ENCODE measurements at places on chromosomes 5 and 9.

DNA sequence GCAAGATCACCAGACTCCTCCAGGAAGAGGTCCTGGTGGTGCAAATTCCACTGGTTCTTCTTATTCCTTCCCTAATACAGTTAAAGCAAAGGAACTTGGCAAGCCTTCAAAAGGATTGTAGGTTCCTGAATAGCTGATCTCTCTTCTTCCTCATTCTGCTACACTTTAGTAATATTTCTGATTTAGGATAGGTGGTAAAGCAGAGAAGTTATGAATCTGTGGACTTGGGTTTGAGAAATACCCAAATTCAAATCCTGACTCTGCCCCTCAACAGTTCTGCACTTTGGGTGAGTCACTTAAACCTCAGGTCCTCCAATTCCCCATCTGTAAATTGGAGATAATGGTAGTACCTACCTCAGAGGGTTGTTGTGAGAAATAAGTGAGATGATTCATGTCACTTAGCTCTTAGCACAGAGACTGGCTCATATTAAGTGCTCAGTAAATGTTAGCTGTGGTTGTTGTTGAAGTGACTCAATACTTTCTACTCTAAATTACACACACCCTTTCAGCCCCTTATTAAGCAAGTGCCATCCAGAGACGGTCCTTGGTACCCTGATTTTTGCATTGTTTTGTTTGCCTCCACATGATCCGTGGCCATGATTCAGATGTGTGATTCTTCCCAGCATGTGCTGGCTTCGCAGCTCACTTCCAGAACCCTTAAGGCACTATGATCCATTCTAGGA, 5.2 kb downstream of the SH3RF2 start:
- DNase-seq: no peak

GRCh38 chr5:4233671-4234070, 638.0 kb downstream of the IRX1 start:
- no peak for DNase-seq

DNA sequence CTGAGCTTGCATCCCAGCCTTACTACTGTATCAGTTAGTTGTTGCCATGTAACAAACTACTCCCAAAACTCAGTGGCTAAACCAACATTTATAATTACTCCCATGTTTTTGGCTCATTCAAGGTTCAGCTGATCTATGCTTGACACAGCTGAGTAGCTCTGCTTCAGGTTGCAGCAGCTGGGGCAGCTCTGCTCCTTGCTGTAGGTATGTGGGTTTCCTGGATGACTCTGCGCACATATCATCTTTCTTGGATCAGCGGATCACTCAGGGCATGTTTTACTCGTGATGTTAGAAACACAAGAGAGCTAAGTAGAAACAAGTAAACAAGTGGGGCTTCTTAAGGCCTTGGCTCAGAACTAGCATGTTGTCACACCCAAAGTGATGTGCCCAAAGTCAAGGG, 15.1 kb downstream of the TEK start:
- DNase-seq: no peak

DNA sequence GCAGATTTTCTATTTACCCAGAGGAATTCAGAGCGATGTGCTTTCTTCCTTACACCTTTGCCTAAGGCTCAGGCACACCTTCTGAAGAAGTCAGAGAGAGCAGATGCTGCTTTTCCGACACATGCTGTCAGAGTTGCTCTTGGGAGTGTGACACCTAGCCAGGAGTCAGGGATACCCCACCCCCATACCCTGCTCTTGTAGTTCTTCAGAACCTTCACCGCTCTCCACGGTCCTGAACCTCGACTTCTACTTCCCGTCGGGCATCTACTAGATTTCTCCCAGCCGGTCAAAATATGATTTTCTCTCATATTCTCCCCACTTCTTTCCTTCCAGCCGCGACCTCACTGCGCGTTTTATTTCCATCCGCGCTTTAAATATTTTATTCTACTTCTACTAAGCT, 1.7 kb downstream of the GRIN3A start:
- DNase-seq: no peak

DNA sequence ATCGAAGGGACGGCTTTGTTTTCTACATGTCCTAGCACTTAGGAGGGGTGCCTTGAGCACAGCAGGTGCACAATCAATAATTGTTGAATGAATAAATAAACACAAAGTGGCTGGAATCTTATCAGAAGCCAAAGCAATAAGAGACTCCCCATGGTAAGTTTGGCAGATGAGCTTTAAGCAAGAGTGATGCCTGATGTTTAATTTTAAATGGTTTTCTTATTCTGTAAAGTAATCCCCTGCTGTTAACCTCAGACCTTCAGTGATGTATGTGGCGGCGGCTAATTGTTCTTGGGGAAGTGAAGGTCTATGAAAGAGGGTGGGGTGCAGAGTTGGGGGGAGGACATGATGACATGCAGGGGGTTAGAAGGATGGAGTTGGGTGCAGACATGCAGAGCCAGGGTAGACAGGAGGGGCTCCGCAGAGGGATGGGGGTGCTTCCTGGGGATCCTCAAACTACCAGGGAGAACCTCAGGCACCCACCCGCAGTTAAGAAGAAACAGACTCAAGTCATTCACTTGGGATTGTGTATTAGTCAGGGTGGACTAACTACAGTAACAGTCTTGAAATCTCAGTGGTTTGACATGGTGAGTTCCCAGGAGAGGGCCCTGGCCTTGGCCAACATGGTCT, 65.7 kb upstream of the SHB start:
- no peak for DNase-seq

- DNase-seq: peak; percentile 62
These were observed 138.3 kb downstream of the CDK5RAP2 start for GRCh38 chr9:120441426-120442307.

DNA sequence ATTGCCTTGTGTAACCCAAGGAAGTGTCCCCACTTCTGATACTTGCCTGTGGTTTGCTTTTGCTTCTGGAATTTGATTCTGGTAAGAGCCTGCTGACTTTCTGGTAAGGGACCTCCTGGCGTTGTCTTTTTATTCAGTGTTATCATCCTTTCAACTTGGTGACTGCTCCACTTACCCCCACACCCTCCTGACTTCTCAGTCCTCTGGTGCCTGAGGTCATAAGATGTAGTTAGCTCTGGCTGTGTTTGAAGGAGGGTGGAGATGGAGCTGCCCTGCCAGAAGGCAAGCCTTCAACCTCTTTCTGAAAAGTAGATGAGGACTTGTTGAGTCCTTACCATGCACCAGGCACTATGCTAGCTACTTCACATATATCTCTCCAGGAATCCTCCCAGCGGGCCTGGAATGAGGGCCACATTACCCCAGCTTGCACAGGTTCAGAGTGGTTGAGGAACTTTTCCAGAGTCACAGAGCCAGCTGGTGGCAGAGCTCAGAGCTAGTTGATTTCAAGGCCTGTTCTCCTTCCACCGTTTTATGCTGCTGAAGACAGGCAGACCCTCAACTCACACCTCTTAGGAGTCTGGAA, 45.2 kb upstream of the PITX1 start:
- DNase-seq: no peak

GRCh38 chr9:94855903-94856302, 129.4 kb downstream of the AOPEP start:
- DNase-seq: no peak

GRCh38 chr9:108924466-108924865, 9.5 kb downstream of the ELP1 start:
- no peak for DNase-seq

DNA sequence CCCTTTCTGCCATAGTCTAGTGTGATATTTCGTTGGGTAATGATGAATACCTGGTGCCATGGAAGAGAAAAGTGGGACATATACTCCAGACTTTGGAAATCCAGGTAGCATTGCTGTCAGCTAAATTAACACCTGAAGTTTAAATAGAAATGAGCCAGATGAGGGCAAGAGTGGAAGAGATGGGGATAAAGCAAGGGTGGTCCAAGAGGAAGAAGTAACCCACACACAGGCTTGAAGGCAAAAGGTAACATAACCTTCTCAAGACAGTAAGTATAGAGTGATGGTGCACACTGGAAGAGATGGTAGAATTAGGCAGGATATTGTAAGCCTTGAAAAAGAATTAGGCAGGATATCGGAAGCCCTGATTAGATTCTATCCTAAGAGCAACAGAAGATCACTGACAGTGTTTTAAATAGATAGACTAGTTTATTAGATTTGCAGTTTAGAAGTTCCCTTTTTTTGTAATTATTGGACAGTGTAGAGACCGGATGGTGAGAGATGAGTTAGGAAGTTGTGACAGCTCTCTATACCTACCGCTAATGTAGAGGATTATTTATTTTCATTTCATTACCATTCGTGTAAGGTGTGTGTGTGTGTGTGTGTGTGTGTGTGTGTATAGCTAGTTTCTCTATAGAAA, 16.8 kb downstream of the ANXA1 start:
- no peak for DNase-seq

- no peak for DNase-seq
These were observed 29.5 kb downstream of the ABL1 start for GRCh38 chr9:130864541-130864940.

DNA sequence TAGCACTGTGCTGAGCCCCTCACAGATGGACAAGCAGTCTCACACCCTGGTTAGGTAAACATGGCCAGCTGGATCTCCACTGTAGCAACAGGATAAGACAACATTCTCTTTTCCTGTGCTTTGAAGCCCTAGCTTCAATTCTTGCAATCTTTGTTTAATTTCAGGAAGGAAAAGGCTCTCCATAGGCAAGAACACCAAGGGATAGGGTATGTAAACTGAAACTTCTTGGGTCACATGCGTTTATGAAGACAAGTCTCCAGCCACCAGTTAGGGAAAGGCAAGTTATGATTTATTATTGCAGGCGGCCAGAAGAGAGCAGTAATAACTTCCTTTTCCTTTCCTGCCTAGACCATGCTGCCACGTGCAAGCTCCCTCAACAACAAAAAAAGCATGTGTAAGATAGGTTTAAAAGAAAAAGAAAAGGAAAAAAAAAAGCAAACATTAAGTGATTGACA, 50.1 kb upstream of the POU5F2 start:
- peak; percentile 52 for DNase-seq

DNA sequence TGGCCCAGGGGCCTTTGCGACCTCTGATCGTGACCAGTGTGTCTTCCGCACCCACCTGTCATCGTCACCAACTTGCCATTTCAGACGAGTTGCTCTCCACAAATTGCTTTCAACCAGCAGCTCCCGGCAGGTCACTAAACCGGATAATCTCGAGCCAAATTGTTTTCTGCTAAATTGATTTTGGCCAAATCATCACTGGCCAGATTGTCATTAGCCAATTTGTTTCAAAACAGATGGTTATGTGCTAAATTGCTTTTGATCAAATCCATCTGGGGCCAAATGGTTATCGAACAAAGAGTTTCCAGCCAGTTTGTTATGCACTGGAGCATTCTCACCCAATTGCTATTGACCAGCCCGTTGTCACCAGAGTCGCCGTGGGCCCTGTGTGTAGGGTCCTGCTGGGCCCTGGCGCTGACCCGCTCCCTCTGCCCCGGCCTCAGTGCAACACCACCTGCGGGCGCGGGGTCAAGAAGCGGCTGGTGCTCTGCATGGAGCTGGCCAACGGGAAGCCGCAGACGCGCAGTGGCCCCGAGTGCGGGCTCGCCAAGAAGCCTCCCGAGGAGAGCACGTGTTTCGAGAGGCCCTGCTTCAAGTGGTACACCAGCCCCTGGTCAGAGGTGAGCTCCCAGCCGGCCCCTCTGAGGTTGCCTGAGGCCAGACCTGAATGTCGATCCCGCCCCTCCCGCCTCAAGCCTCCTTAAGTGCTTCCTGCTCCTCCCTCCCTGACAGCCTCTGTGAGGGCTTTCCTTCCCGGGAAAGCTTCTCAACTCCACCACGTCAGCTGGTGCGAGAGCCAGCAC, 35.6 kb downstream of the ADAMTSL2 start:
- DNase-seq: no peak

DNA sequence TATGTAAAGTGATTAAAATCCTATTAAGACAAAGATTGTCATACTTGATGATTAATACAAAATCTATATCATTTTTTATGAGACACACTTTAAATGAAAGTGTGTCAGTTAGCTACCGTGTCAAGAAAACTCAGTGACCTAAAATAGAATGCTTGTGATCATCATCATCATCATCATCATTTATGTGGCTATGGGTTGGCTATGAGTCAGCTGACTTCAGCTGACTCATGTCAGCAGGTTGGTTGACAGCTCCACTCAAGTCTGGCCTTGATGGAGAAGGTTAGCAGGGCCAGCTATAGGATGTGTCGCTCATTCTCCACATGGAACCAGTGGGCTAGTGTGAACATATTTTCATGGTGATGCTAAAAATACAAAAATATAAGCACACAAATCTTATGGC, 43.8 kb upstream of the ZNF300 start:
- DNase-seq: no peak

All from large intestine (tissue), 12 donors.